ENCODE measurements at places on chromosomes 6 and 20.

- no peaks in the 10 kb centered on the region for H3K27me3 ChIP-seq
- no peaks in the 10 kb centered on the region for H3K4me1 ChIP-seq
- DNase-seq = no peak
- no peak overlapping the region for H3K27ac ChIP-seq
These were observed 58.3 kb upstream of the BHLHE23 start for GRCh38 chr20:63064745-63065711.

DNA sequence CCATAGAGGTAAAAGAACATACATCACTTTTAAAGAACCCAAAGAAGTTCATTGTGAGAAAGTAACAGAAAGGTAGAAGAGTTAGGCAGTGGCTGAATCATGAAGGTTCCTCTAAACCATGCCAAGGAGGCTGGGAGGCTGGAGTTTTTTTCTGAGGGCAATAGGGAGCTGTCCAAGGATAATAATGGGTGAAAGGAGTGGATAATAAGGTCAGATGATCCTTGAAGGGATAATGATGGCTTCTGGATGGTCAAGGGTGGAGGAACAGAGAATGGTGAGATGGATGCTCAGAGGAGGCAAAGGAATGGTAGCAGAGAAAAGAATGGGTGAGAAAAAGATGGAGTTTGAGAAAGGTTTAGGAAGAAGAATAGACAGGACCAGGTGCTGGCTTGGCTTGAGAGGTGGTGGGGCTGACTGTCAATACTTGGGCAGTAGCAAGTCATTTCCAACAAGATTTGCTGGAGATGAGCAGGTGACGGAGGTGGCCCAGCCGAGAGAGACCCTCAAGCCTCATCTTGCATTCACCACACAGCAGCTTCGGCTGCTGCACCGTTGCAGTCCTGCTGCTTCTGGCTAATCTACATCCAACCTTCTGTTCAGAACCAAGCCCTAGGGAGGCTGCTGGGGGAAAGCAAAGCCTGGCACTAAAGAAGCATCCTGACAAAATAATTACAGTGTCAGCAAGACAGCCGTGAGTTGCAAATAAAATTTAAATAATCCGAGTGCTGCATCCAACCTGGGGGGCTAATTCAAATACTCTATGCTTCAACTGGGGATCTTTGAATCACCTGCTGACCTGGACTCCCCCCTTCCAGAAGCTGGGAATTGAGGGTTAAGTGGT lies 131.2 kb upstream of the KCNG1 start:
- peaks cover 26% of the 10 kb centered on the region for H3K27me3 ChIP-seq
- H3K4me1 ChIP-seq = no peaks in the 10 kb centered on the region

- no peak overlapping the region for H3K4me3 ChIP-seq
- no peaks in the 10 kb centered on the region for H3K4me1 ChIP-seq
- H3K27ac ChIP-seq = no peak overlapping the region
- H3K36me3 ChIP-seq = no peaks in the 10 kb centered on the region
These were observed 77.5 kb downstream of the CDH22 start for GRCh38 chr20:46230801-46231282.

DNA sequence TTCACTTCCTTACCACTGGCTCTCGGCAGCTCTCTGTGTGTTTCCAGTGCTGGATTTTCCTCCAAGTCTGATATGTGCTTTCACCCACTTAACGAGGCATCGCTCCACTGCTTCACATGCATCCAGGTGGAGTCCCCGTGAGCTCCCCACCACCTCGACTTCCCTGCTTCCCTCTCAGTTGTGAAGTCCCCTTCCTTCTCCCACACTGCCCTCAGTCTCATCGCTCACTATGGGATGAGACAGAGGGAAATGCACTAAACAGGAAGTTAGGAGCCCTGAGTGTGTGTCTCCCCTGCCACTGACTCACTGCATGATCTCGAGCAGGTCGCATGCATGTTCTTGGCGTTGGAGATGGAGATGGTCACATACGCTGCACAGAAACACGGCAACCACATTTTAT lies 84.0 kb downstream of the MTHFD1L start:
- H3K27me3 ChIP-seq = no peaks in the 10 kb centered on the region
- peaks cover 70% of the 10 kb centered on the region for H3K36me3 ChIP-seq
- no peak for DNase-seq
- H3K4me1 ChIP-seq = no peaks in the 10 kb centered on the region
- no peak overlapping the region for H3K4me3 ChIP-seq

- no peaks in the 10 kb centered on the region for H3K36me3 ChIP-seq
- H3K27ac ChIP-seq = no peak overlapping the region
- no peak for DNase-seq
These were observed 14.3 kb upstream of the NEDD9 start for GRCh38 chr6:11246722-11247121.

DNA sequence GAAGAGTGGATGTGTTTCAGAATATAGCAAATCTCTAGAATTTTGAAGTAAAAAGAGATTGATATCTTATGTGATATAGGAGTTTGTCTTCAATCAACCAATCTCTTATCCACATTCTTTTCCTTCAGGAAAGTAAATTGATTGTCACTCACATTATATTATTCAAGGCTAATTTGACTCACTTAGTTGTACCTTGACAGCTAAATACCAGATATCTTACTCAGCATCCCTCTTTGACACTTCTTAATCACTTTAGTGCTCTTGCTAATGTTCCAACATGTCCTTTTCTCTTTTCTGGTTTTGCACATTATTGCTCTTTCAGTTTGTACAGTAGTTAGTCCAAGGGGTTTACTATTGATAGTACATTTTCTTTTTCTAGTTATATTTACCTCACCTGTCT lies 286.9 kb upstream of the PTCHD4 start:
- H3K36me3 ChIP-seq = no peaks in the 10 kb centered on the region
- H3K4me1 ChIP-seq = no peaks in the 10 kb centered on the region
- no peak overlapping the region for H3K27ac ChIP-seq
- no peaks in the 10 kb centered on the region for H3K27me3 ChIP-seq
- H3K4me3 ChIP-seq = no peak overlapping the region

DNA sequence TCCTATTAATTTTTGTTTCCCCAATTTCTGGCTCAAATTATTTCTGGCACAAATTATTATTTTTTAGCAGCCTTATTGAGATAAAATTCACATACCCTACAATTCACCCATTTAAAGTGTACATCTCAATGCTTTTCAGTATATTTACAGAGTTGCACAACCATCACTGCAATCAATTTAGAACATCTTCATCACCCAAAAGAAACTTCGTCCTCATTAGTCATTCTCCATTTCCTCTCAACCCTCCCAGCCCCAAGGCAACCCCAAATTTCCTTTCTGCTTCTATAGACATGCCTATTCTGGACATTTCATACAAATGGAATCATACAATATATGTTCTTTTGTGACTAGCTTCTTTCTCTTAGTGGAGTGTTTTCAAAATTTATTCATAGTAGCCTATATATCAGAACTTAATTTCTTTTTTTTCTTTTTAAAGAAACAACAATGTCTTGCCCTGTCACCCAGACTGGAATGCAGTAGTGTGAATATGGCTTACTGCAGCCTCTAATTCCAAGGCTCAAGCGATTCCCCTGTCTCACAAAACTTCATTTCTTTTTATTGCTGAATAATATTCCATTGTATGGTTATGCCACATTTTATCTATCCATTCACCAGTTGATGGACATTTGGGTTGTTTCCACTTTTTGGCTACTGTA lies 84.5 kb downstream of the DNAH8 start:
- no peak overlapping the region for H3K4me3 ChIP-seq

- peak; percentile 66 for DNase-seq
- no peaks in the 10 kb centered on the region for H3K36me3 ChIP-seq
- no peaks in the 10 kb centered on the region for H3K27me3 ChIP-seq
- H3K27ac ChIP-seq = peak overlapping the region; percentile 88
These were observed 52.7 kb upstream of the MYB start for GRCh38 chr6:135128268-135128914.

DNA sequence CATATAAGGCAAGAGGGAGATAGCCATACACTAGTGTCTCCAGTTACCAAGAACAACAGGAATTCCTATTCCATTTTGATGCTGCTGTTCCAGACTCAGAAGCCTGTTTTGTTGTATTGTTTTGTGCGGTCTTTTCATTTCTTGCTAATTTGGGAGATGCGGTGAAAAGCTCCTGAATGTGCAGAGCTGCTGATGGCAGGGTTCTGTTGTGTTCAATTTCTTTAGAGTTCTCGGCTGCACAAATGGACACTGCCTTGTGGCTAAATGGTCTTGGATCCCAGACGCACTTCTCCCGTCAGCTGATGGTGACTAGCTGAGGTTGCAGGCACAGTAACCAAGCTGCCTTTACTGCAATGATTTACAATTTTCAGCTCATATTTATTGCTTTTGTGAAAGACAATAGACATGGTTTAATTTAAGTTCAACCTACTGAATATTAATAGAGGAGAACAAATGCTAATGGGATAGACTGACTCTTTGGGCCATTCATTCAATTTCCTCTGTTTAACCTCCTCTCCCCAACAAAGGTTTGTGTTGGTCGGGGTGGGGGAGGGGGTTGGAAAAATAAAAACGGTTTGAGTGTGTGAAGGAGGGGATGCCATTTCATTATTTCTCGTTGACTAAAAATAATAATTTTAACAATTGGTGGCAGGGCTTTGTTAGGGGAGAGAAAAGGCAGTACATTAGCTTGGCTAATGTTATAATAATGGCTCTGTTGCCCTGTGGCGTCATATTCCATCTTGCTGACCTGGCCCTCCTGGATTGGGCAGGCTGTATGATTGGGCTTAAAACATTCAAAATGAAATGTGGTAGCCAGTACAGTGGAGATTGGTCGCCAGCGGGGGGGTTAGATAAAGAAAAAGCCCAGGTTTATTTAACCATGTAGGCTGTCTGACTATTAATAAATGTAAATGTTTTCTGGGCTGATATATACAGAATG lies 159.5 kb downstream of the JARID2 start:
- H3K4me1 ChIP-seq = peaks cover 29% of the 10 kb centered on the region
- H3K27me3 ChIP-seq = no peaks in the 10 kb centered on the region
- no peak overlapping the region for H3K27ac ChIP-seq
- DNase-seq = no peak
- no peak overlapping the region for H3K4me3 ChIP-seq

DNA sequence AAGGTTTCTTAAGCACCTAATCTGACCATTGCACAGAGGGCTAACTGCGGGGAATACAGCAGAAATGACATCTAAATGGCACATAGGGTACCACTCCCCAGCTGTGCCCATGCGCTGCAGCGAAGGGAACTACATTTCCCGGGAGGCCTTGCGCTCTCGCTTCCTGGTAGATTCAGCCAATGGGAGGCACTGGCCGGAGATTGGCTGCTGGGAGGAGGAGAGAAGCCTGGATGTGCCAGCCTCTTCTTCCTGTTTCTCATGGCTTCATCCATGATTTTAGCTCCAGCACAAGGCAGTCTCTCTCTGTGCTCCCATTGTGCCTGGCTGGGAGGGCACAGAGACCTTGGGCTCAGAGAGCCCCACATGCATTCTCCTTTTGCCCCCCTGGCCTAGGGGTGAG lies 101.7 kb upstream of the FOXA2 start:
- no peak for DNase-seq
- H3K4me1 ChIP-seq = no peaks in the 10 kb centered on the region
- H3K36me3 ChIP-seq = no peaks in the 10 kb centered on the region
- H3K4me3 ChIP-seq = no peak overlapping the region
- peaks cover 18% of the 10 kb centered on the region for H3K27me3 ChIP-seq
- H3K27ac ChIP-seq = no peak overlapping the region

GRCh38 chr6:13769655-13770053 lies 44.7 kb downstream of the MCUR1 start:
- no peak overlapping the region for H3K27ac ChIP-seq
- no peaks in the 10 kb centered on the region for H3K27me3 ChIP-seq
- no peak overlapping the region for H3K4me3 ChIP-seq
- no peaks in the 10 kb centered on the region for H3K36me3 ChIP-seq
- DNase-seq = no peak

- peaks cover 28% of the 10 kb centered on the region for H3K27me3 ChIP-seq
- DNase-seq = no peak
- no peaks in the 10 kb centered on the region for H3K36me3 ChIP-seq
- no peak overlapping the region for H3K27ac ChIP-seq
- H3K4me1 ChIP-seq = no peaks in the 10 kb centered on the region
These were observed 211.3 kb downstream of the ZNF217 start for GRCh38 chr20:53382263-53382844.

DNA sequence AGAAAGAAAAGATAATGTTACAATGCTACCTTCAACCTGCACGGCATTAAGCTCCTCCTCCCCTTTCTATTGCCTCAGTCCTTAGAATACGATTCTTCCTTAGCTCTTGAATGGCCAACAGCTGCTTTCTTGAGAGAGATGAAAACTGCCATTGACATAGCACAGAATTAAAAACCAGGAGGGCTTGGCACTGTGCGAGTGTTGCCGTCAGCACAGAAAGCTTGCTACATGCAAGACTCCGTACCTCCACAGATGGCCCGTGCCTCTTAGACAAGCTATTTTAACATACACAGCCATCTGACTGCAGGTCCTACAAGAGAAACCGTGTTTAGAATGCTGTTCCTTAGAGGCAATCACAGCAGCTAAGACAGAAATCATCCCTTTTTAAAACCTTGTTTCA lies 51.7 kb downstream of the ALDH5A1 start:
- H3K4me1 ChIP-seq = peaks cover 16% of the 10 kb centered on the region
- H3K27me3 ChIP-seq = no peaks in the 10 kb centered on the region
- DNase-seq = no peak
- no peak overlapping the region for H3K4me3 ChIP-seq
- no peaks in the 10 kb centered on the region for H3K36me3 ChIP-seq

DNA sequence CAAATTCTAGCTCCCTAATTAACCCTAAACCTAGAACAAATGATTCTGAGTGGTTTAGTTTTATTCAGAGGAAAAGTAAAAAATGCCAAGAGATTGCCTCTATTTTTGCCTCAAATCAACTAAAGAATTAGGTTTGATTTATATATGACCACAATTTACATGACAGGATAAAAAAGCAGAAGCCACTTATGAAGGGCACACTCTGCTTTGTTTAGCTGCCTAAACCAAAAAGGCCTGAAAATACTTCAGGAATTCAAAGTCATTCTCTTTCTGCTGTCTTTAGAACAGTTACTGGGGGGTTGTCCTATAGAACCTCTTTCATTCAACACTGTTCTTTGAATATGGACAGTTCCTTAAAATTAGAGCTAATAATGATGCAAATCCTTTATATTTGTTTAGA lies 5.3 kb downstream of the FBXO5 start:
- no peaks in the 10 kb centered on the region for H3K27me3 ChIP-seq
- H3K4me1 ChIP-seq = peaks cover 77% of the 10 kb centered on the region
- no peak overlapping the region for H3K27ac ChIP-seq
- peaks cover 94% of the 10 kb centered on the region for H3K36me3 ChIP-seq
- no peak overlapping the region for H3K4me3 ChIP-seq

DNA sequence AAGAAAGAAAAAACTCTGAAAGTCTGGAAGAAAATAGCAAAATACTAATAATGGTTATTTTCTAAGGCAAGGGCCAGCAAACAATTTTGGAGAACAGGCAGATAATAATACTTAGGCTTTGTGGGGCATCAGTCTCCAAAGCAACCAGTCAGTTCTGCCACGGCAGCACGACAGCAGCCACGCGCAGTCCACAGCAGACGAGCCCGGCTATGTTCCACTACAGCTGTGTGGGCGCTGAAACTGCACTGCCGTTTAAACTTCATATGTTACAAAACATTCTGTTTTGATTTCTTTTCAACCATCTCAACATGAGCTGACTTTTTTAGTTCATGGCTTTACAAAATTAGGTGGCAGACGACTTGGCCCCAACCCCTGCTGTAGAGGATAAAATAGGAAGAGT lies 29.9 kb downstream of the MRS2 start:
- no peaks in the 10 kb centered on the region for H3K27me3 ChIP-seq
- no peak overlapping the region for H3K4me3 ChIP-seq
- no peaks in the 10 kb centered on the region for H3K4me1 ChIP-seq
- H3K36me3 ChIP-seq = peaks cover 4% of the 10 kb centered on the region
